Activated T-helper 17 cell treated with anti-CD3 and anti-CD28 coated beads, Interleukin-2, amount 50 U/mL, for 72 hours (primary cell): ENCODE measurements at places on chromosomes 2 and 18.

DNA sequence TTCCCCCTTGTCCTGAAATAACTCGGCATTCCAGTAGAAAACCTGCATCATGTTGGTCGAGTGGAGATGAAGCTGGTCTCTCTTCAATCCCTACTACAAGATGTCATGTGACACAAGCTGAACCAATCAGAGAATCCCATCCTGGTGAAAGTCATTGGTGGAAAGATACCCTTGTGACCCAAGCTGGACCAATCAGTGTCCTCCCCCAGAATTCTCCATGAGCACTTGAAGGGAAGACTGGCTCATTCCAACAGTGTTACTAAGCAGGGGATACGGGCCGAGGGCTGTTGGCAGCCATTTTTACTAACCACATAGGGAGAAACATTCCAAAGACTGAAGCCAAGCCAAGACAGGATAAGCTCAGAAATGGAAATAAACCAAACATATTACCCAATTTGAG is 298.3 kb downstream of the ICOS start:
- ATAC-seq: no peak

GRCh38 chr18:66211749-66212148 is 392.1 kb downstream of the CDH19 start:
- ATAC-seq: no peak

DNA sequence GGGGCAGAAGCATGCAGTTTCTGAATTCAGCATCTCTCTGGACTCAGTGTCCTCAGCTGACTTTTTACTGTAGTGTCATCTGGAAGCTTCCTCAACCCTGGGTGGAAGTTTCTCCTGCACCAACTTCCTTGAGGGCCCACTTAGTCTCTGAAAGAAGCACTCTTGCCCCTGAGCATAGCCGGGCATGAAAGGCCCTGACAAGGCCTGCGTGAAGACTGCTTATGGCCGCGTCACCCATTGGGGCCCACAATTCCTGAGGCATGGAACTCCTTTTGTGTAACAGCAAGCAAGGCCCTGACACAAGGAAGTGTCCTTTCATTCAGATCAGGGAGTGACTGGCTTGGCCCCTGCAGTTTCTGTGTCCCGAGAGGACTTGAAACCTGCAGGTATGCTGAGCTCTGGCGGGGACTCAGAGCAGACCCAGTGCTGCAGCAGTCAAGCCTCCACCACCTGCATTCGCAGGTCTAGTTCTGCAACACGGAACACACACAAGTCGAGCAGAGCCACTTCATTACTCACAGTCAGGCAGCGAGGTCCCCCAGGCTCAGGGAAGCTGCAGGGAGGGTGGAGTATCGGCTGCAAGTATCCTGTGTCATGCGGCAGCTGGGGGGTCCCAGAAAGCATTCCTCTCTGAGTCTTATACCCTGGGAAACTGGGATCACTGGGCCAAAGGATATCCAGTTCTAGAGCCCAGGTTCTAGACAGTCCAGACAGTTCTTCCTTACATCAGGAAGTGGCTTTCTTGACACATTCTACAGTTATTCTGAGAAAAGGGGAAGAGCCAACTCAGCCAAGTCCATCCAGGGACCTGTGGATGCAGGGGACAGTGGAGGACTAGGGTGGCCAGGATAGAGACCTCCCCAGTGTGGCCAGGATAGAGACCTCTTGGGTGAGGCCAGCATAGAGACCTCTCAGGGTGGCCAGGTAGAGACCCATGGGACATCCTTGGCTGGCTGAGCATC is 35.6 kb upstream of the PRLH start:
- ATAC-seq: no peak

DNA sequence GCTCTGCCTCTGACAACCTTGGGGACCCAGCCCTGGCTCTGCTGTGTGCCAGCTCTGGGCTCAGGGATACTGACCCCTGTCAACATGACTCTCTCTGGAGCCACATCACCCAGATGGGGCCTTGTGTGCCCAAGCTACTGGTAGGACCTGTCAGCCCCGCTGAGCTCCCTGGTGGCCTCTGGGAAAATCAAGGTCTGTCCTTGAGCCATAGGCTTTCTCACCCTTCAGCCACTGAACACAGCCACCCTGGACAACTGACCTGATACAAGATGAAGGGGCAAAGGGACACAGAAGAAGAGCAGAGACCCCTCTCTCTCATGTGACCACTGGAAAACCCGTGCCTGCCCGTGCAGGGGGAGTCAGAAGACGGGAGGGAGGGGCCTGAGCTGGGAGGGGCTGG is 7.8 kb downstream of the CCDC74A start:
- ATAC-seq: no peak

DNA sequence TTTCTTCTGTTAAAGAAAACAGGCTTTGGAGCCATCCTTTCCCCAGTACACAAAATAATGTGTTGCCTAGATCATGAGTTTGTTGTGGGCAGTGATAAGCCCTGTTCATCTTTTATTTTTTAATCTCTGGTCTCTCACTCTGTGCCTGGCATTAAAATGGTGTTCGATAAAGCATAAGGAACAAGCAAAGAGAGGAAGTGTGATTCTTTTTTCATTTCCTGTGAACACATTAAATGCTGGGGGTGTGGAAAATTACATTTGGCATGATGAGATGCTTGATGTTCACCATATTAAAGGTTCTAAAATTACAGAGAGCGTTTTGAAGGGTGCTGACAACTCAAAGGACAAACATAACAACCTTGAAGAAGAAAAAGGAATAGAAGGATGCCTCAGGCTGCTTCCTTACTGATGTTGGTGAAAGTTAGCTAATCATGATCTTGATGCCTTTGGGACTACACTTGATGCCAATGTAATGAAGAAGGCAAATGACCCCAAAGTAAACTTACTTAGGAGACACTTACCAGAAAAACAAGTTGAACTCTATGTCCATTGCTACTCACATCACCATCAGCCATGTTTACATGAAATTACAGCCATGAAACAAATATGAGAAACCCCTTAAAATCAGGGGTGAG is 33.0 kb downstream of the TMEFF2 start:
- ATAC-seq: no peak

DNA sequence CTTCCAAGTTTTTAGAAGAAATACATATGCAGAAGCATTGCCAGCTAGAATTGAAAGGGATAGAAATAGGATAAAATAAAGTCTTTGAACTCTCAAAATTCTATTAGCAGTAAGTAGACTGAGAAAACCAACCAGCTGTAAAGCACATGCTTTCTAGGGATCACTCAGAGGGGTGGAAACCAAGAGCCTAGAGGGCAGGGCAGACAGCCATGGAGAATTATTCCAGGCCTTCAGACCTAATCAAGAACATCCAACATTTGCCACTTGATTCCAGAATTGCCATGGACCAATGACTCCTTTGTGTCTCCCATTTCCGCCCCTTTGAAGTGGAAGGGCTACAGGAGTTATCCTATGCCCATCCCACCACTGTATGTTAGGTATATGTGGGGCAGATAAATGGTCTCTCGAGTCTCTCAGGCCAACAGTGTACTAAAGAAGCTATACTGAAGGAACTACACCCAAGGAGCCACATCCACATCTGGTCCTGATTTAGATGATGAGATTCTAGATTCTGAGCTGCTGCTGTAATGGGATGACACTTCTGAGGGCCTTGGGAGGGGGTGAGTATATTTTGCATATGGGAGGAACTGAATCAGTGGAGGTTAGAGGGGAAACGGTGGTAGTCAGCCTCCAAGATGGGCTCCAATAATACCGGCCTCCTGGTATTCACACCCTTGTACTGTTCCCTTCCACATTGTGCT is 4.0 kb downstream of the FARSB start:
- ATAC-seq: no peak

DNA sequence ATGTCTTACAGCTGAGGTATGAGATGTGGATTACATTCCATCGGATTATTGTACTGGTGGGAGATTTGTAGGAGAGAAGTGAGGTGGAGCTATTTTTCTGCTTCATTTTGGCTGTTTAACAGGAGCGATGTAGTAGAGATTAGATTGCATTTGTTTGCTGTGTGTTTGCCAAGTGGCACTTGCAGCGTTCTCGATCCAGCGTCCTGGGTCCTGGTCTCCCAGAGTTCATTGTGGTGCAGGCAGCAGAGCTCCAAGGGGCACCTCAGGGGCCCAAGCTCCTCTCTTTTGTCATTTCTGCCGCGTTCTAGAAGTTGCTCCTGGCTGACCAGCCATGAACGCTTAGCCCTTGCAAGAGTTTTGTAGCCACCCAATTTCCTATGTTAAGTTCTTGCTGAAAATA is 210.1 kb upstream of the APCDD1 start:
- ATAC-seq: no peak

GRCh38 chr18:48804856-48805610 is 145.7 kb downstream of the SMAD7 start:
- ATAC-seq: no peak

- ATAC-seq: no peak
Measured at GRCh38 chr2:166417669-166418068, 41.9 kb upstream of the SCN9A start.

GRCh38 chr2:109290887-109291643 is 162.1 kb downstream of the SH3RF3 start:
- no peak for ATAC-seq

GRCh38 chr2:143807192-143807591 is 678.0 kb downstream of the ARHGAP15 start:
- ATAC-seq: no peak

- ATAC-seq: no peak
Measured at GRCh38 chr2:185919155-185919554, 180.6 kb downstream of the FSIP2 start.

GRCh38 chr18:25467226-25467987 is 115.4 kb upstream of the ZNF521 start:
- no peak for ATAC-seq

- ATAC-seq: peak; percentile 89
Measured at GRCh38 chr2:85266146-85267041, 61.4 kb downstream of the TGOLN2 start.

DNA sequence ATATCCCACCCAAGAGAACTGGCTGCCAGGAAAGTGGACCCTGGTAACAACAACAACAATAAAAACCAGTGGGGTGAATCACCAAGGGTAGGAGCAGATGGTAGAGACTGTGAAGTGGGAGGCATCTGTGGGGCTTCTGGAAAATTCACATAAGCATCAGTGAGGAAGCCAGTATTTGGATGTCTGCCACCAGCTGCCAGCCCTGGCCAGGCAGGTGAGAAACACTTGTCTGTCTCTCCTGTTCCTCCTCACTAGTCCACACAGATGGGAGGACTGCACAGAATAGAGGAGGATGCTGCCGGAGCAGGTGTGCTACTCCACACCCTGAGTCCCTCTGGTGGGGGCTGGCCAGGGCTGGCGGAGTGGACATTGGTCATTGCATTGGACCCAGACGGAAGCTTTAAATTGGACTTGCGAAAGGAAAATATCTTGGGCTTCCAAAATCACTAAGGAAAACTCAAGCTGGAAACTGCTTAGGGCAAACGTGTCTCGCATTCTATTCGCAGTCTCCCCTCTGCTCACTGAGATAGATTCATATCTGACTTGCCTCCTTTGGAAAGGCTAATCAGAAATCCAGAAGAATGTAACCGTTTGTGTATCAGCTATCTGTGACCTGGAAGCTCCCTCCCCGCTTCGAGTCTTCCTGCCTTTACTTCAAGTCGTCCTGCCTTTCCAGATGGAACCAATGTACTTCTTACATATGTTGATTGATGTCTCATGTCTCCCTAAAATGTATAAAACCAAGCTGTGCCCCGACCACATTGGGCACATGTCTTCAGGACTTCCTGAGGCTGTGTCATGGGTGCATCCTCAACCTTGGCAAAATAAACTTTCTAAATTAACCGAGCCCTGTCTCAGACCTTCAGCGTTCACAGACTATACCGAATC is 69.1 kb downstream of the NAB1 start:
- peak; percentile 1 for ATAC-seq

GRCh38 chr2:158975271-158975921 is 7.0 kb downstream of the TANC1 start:
- ATAC-seq: peak; percentile 24

DNA sequence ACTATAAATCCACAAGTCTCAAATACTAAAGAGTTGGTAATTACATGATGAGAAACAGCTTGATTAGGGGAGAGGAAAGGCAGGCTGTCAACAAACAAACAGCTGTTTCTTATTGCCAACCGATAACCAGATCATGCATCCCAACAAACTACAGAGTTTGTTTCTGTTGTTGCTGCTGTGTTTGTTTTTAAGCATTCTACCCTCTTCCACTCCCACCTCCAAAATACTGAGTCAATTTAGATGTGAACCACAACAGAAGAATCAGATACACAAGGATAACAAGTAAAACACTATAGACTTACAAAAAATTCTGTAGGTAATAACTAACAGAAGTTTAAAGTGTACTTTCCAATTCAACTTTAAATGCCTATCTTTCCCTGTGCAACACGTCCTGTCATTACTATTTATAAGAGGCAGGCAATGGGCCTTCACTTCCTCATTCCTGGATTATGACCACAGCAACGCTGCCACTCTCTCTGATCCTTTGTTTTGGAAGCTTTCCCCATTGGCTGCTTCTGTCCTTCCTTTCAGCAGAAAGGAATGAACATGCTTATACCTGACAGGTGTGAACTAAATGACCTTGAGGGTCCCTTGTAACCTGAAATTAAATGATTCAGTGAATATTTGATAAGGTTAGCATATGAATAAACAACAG is 152.0 kb downstream of the SRBD1 start:
- no peak for ATAC-seq
